ENCODE measurements at places on chromosomes 5 and 9.
A peak's percentile ranks its signal among the peaks of the same experiment; 100 is the strongest.

DNA sequence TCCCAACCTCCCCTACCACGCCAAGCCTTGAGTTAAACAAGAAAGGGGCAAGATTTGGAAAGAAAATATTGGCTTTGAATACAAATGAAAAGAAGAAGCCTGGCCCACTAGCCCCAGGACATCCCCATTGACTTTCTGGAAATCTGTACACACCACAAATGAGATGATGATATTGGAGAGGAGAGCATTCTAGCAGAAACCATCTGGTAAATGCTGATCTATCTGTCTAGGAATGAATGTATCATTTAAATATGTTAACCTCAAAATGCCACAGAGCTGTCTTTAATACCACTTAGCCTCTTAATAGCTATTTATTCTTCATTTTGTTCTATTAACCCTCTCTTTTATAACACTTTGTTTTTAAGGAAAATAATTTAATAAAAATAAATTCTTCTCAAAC is 270.2 kb upstream of the PDE4D start:
- no peak for DNase-seq

GRCh38 chr9:91146391-91147019 is 215.2 kb downstream of the AUH start:
- DNase-seq = no peak

- DNase-seq = peak; percentile 55
These were observed 44.9 kb upstream of the RAPGEF6 start for GRCh38 chr5:131679911-131680310.

DNA sequence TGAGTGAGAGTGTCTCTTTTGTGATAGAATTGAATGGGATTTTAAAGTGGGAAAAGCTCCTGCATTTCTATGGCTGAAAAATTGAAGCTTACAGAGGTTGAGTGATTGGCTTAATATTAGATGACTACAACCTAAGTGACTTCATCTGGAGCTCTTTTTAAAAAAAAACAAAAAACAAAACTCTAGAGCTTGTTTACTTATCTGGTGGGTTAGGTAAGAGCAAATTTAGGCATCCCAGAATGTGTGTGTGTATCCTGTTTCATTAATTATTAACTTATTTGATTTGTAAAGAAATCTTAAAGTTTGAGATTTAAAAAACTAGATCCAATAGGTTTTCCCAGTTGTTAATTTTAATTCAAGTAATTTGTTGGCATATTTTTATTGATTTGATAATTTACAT is 60.1 kb downstream of the SCAMP1 start:
- DNase-seq = no peak

DNA sequence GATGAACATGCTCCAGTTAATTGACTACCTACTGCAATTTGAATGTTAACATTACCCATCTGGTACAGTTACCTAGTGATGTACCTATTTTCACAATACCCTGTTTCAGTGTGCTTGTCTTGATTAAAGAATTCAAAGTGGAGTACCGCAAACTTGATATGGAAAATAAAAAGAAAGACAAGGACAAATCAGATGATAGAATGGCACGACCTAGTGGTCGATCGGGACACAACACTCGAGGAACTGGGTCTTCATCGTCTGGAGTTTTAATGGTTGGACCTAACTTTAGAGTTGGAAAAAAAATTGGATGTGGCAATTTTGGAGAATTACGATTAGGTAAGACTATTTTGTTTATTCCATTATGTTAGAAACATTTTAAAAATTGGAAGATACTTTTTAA is 33.5 kb downstream of the CSNK1G3 start:
- peak; percentile 48 for DNase-seq

DNA sequence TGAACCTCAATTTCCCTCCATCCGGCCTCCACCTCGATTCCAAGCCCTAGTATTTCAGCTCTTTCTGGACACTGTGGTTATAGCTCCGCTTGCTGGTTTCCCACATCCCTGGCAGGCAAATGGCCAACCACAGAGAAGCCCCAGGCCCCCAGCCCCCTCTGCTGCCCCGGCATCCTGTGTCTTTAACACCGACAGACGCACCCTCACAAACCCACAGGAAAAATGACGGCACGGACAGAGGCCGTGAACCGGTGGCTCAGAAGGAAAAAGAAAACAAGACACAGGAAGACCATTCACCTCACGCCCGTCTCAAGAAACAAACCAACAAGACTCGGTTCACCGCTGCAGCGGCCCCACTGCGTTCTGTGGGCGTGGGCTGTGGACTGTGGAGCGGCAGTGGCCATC is 1.5 kb upstream of the CLIC3 start:
- DNase-seq = no peak

- no peak for DNase-seq
These were observed 39.1 kb downstream of the POC5 start for GRCh38 chr5:75678155-75678554.

DNA sequence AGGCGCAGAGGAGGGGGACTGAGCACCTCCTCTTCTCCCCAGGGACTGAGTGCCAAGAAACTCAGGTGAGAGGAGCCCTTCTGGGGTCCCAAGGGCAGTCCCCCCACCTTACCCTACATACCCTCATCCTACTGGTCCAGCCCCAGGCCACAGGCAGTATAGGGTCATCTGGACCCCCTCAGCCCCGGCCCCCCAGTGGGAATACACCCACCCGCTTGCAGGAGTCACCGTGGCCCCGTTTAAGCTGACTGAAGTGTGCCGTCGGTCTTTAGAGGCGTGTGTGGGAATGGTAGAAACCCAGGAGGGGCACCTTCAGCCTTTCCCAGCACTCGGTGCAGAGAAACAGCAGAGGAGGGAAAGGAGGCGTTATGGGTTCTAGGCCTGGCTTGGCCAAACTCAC is 30.8 kb downstream of the COL15A1 start:
- no peak for DNase-seq

DNA sequence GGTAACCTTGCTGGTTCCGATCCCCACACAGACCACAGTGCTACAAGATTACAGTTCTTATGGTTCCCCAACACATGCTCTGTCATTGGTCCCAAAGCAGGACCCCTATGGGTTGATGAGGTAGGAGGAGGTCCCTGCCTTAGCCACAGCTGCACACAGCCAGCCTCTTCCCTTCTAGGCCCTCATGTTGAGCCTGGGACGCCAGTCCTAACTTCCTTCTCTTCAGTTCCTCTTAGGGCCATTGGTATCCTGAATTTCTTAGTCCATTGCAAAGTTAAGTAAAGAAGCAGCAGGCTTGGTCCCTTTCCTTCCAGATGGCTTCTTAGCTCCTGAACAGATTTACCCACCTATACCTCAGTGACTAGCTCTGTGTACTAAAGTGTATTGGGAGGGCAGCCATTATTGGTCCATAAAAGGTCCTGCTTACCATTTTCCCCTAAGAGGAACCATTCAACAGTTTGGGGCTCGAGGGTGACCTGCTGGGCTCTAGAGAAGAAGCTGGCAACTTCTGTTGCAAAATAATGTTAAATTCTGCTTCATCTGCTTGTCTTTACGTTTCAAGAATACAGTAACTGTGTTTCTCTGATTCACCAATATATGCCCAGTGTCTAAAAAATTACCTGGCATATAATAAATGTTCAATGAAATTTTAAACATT is 50.2 kb downstream of the PDCD1LG2 start:
- DNase-seq = no peak

GRCh38 chr5:39264528-39264927 is 45.2 kb upstream of the FYB1 start:
- no peak for DNase-seq

DNA sequence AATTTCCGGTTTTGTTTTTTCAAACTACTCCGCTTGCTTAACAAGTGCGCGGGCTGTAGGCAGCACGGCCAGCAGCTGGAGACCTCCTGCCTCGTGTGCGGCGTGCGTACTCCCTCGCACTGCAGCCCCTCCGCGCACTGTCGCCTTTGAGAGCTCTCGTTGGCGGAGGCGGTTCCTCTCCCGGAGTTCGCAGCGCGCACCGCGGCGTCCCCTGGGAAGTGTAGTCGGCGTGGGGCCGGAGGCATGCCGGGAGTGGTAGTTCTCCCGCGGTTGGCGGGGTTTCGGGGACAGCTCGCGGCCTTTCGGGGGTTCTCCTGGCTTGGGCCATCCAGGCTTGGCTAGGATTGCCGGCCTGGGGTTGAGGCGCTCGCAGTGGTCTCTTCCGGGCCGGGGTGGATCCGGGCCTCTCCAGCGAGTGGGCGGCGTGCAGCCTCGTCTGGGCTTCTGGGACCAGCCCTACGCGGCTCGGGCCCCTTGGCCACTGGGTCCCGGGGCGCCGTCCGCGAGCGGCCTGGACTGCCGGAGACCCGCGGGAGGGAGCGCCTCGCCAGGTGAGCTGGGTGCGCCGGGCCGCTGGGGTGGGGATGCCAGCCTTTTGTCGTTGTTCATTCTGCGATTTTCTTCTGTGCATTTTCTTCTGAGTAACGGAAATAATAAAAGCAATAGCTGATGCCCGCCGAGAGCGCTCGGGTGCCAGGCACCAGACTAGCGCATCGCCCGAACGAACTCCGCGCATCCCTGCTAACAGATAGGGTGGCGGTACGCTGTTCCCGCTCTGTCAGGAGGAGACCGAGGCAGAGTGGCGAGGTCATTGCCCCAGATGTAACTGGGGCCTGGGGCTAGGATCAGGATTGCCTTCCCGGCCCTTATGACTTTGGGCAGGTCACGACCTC is at the start of gene ZNF354C:
Gene ZNF354C, plus strand, starts transcription at position 258 of the 893 bp plus-strand sequence. CDS start 1,696 bp downstream, outside the sequence.
- peak; percentile 93 for DNase-seq

DNA sequence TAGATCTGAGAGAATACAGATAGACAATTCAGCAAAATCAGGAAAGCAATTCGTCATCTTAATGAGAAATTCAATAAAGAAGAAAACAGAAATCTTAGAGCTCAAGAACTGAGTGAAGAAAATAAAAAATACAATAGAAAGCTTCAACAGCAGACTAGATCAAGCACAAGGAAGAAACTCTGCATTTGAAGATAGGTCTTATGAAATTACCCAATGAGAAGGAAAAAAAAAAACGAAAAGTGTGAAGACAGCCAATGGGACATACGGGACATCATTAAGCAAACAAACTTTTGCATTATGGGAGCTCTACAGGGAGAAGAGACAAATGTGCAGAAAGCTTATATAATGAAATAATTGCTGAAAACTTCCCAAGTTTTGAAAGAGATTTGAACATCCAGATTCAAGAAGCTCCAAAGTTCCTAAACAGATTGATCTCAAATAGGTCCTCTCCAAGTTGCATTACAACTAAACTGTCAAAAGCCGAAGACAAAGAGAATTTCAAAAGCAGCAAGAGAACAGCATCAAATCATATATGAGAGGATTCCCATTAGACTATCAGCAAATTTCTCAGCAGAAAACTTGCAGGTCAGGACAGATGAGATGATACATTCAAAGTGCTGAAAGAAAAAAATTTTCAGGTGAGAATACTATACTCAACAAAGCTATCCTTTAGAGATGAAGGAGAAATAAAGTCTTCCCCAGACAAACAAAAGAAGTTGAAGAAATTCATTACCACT is 10.8 kb upstream of the RLN2 start:
- no peak for DNase-seq

- peak; percentile 47 for DNase-seq
These were observed 202.5 kb downstream of the MEF2C start for GRCh38 chr5:88680253-88681132.

DNA sequence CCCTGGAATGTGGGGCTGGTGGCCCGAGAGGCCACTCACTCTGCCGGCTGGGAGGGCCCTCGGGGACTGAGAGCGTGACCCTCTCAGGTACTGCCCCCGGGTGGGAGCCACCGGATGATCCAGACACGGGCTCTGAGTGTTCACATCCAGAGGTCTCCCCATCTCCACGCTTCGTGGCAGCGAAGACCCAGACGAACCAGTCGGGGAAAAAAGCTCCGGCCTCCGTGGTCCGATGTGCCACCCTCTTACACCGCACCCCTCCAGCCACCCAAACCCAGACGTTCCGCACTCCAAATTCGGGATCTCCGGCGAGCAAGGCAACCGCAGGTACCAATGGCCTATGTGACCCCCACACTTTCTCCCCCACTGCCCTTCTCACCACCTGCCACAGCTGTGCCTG is 49.5 kb downstream of the AMBP start:
- no peak for DNase-seq

GRCh38 chr5:145941096-145941447 is 4.7 kb downstream of the SH3RF2 start:
- DNase-seq = no peak

DNA sequence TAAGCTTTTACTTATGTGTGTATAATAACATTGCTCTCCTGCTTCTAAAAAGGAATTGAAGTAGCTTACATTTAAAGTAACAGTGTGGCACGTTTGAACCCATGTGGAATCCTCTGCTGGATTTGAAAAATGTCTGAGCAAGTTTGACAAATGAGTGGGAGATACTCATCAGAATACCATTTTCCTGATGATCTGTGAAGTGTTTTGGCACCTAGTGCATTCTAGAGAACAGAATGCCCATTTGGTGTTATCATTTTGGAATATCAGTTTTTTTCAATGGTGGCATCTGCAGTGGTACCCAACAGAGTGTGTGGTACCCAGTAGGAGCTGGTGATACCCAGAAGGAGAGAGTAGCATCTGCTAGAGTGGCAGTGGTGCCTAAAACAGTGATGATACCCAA is 471.1 kb downstream of the PLK2 start:
- DNase-seq = no peak

- DNase-seq = peak; percentile 82
These were observed 724 bp upstream of the LYSMD3 start for GRCh38 chr5:90529939-90530677.

DNA sequence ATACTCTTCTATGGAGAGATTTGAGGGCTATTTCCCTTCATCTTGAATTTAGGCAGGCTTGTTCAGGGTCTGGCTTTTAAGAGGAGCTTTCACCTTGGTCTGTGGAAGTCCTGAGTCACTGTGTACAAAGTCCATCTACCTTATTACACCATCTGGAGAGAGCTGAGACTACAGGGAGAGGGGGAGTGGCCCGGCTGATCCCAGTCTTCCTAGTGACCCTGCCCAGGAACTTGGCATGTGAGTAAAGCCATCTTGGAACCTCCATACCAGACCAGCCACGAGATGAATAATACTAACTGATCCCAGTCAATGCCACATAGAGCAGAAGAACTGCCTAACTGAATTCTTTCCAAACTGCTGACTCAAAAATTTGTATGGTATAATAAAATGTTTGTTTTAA is 8.4 kb upstream of the IL6ST start:
- DNase-seq = peak; percentile 46

DNA sequence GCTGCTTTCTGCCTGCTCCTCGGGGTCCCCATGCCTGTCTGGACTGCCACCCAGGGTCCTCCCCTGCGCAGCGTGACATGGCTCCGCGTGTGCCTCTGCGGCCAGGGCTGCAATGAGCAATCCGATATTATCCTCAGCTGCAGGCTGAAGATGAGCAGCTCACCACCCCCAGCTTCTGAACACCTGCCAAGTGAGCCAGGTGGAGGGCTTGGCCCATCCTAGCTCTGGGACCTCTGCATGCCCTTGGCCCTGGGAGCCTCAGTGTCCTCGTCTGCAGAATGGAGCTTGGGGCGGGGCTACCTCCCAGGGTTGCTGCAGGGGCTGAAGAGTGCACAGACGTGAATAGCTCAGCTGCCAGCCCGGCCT is 4.1 kb upstream of the MYMK start:
- no peak for DNase-seq

All from fibroblast of pulmonary artery (primary cell).